Progenitor cell of endocrine pancreas (in vitro differentiated cells): ENCODE measurements at places on chromosomes 5 and 9. TPM values are rescaled to one million over a fixed set of nuclear protein-coding genes. Genes with fewer than 3 reads are reported as not detected.

GRCh38 chr5:123460296-123460729 is 37.1 kb upstream of the CEP120 start:
- DNase-seq = no peak

- DNase-seq = no peak
Observed at GRCh38 chr5:14598225-14598624, 16.6 kb downstream of the OTULINL start.

DNA sequence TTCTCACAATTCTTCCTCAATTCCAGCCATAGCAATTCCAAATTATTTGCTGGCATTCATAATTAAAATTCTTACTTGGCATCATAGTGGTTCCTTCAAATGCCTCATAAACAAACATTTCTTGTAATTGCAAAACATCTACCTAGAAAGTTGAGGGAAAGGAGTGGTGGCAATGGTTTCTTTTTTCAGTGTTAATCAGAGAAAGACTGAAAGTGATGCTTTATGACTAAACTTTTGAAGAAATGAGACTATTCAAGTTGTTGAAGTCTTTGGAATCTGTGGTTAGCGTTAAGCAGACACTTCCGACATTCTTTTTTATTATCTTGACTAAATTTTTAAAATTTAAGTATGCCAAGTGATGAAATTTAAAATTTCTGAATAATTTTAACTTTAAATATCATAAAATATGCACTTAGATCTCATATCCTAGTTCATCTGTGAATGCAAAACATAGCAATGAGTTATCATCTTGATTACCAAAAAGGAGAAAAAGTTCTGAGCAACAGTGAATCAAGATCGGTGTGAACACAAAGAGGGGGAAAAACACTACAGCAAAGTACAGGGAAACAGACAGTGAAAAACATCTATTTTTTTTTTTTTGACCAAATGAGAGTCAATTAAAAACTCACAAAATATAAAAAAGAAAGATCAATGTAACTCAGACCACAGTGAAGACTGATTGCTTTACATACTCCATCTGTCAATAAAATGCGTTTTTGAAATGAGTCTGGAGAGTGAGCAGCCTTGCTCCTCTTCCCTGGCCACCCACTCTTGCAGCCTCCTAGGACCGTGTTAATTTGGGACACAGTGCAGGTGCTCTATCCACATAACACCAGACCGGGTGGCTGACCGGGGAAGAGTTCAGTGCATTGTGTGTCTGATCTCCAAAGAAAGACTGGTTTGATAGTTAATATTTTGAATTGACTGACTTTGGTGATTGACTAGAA is 20.6 kb upstream of the IL7R start:
- DNase-seq = no peak

The SUSD3 gene
- 0.43 and 1.2 TPM in 2 replicates for total RNA-seq

DNA sequence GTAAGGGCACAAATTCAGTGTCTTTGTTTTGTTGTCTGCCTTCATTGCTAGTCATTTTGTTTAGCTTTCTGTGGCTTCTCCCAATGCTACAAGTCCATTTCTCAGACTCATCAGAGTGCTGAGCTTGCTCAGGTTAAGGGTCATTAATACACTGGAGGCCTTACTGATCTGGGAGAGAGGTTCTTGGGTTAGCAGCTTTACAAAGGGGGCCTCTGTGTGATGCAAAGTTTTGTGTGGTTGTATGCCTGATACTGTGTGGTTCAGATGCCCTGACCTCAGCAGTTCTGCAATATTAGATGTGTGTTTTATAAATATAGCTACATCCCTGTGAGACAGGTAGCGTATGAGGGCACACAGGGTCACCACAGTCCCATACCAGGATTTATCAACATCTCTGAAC is 34.8 kb upstream of the SMARCA2 start:
- DNase-seq = no peak

The LCP2 gene
- total RNA-seq = not detected in 2 replicates

DNA sequence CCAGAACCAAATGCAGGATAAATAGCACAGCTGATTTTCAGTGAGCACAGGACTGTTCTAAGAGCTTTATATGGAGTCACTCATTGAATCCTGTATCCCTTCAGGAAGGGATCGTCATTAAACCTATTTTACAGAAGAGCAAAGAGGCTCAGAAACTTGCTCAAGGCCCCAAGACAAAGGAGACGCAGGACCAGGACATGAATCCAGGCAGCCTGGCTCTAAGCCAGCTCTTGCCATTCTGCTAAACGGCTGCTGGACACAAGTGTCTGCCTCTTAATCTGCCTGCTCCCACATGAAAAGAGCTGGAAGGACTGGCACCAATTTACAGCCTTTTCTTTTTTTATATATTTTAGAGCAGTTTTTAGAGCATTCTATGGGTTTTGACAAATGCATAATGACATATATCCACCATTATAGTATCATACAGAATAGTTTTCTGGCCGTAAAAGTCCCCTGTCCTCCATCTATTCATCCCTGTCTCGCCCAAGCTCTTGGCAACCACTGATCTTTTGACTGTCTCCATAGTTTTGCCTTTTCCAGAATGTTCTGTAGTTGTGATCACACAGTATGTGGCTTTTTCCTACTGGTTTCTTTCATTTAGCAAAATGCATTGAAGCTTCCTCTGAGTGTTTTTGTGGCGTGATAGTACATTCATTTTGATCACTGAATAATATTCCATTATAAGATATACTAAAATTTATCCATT is 37.5 kb downstream of the RETREG1 start:
- DNase-seq = no peak

DNA sequence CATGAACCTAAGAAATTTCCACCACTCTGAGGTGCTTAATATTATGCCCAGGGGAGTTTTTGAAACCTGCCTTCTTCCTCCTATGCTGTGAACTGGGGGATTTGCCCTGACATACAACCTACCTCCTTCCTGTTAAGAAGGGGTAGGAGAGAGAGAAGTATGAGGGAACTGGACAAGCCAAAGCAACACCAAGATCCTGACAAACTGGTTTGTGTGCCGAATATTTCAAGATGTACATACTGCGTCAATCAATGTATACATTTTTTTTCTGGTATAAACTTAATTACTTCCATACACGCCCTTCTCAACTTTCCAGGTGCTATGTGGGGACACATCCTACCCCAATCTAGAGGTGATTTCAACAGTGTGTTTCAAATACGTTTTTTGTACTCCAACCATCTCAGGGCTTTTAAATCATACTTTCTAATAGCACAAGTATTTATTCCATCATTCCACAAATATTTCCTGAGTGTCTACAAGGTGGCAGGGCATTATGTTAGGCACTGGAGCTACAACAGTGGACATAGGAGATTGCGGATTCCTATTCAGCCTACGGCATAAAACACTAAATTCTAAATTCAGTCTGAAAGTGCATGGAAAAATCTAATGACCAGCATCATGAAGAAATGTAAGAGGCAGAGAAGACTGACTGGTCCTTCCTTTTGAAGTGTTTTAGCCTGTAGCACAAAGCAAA is 70.1 kb upstream of the IFNK start:
- DNase-seq = no peak

The TLE1 gene
- total RNA-seq = 68.7 and 69.4 TPM in 2 replicates

GRCh38 chr5:14568333-14568732 is 13.3 kb upstream of the OTULINL start:
- DNase-seq = no peak

The INSL4 gene
- not detected in 2 replicates for total RNA-seq

DNA sequence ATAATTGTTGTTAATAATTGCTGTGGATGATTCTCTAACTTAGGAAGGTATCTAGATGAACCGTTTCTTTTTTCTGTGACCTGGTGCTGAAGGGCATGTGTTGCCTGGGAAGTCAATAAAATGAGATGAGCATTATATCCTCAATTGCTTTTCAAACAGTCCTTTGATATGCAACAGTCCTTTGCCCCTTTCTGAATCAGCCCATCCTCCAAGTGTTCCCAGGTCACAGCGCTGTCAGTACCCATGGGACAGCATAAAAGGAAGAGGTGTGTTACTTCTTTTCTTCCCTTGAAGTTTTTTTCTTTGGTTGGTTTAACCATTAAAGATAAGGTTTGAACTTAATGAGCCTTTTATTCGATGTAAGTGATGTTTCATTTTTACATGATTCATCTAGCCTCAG is 651.8 kb downstream of the SEMA5A start:
- no peak for DNase-seq

- DNase-seq = no peak
Observed at GRCh38 chr5:96146675-96147074, 185.0 kb upstream of the ELL2 start.

The INSL6 gene
- not detected in 2 replicates for total RNA-seq

DNA sequence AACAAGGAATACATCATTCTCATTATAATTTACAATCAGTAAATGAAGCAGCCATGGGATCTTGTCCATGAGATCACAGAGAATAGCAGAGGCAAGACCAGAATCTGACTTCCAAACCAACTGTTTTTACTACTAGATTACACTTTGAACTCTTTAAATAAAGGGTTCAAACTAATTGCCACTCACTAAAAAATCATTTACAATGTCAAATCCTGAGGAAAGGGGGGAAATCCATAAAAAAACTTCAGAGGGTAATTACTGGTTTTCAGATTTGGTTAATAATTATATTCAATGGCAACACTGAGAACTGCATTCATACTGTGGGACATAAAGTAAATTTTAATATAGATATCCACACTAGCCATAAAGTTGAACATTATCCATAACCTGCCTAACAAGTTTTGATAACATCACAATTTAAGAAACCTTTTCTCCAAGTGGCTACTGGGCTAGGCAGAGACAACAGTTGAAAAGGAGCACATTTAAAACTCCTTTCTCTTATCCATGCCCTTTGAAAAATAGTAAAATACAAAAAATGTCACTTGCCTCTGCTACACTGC is 15.9 kb downstream of the PLPP1 start:
- no peak for DNase-seq

DNA sequence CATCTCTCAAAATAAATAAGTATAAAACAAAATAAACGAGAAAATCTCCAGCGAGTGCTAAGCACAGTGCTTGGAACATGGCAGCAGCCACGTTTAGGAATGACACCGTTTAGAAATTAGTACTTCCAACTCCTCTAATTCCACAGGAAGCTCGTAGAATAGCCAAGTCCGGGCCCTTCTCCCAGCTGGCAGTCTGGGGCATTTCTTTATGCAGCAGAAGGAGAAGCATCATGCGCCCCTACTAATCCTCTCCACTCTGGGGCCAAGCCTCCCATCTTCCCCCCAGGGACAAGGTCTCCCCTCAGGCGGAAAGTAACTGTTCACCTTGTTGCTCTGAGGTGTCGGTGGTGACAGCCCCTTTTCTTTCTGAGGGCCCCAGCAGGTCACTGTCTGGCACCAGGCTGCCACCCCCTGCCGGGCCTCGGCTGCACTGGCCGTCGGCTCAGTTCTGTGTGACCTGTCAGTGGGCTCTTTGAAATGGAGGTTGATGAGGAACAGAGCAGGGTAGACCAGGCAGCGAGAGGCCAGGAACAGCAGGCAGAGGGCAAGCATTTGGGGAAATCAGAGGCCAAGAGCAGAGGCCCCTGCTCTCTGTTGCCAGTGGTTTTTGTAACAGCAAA is 113.5 kb upstream of the WWC1 start:
- no peak for DNase-seq
